CD4-positive, alpha-beta T cell treated with Interleukin-6 for 4 hours (primary cell): ENCODE measurements at places on chromosomes 7 and 10.

DNA sequence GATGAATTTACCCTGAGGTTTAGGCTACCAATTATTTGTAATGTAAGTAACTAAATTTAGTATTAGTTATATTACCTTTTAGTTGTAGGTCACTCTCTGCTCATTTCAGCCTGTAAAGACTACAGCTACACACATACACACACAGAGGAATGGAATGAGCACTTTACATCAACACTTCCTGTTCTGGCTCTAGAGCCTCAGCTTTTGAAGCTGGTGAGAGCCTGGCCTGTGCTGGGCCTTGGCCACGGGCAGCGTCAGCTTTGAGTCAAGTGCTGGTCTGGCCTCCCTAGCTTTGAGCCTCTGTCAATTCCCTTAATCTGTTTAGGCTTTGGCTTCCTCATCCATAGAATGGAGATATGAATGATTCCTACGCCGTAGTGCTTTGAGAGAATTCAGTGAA, 141.7 kb downstream of the EGFR start:
- no peak for DNase-seq

GRCh38 chr7:93574269-93574645, 267 bp downstream of the CALCR start:
- no peak for DNase-seq

GRCh38 chr10:114239117-114239993, at the start of gene VWA2:
Gene VWA2, plus strand, starts transcription at chr10:114239254. Its CDS starts 9,460 bp downstream, at chr10:114248714.
- DNase-seq: peak; percentile 24

DNA sequence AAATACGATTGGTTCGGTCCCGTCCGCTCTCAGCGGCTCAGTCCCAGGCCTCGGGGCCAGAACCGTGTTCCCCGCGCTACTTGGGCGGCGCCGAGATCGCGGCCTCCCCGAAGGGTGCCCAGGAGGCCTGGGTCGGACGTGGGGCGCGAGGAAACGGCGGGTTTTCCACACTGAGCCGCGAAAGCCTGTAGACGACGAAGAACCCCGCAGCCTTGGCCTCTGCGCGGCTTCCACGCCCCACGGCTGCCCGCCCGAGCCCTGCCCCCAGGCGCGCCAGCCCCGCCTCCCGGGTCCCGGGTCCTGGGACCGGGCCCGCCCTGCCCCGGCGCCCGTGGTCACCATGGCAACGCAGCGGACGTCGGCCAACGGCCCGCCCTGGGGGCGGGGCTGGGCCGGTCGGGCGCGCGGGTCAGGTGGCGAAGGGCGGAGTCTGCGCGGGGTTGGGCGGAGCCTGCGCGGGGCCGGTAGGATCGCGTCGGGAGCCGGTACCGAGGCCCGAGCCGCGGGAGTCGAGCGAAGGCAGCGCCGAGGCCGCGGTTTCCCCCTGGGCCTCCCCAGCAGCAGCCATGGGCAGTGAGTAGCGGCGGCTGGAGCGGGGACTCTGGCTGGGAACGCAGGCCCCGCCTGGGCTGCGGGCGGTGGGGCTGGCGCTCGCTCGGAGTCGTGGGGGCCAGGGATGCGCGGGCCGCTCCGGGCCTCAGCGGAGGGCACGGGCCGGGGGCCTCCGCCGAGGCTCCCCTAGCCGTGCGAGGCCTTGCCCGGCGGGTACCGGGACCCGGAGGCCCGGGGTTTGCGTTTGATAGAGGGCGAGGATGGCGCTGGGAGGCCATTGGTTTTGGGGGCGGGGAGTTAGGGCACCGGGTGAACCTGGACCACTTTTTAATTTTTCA, at the start of gene SEC61A2:
Gene SEC61A2 (plus strand): TSS at position 456 of the 890 bp plus-strand sequence. CDS start 111 bp downstream, at position 567.
- DNase-seq: peak; percentile 99

GRCh38 chr7:2567679-2568278, 9.0 kb downstream of the IQCE start:
- DNase-seq: peak; percentile 11

- no peak for DNase-seq
Observed at GRCh38 chr7:125568799-125569198, 639.2 kb upstream of the POT1 start.

DNA sequence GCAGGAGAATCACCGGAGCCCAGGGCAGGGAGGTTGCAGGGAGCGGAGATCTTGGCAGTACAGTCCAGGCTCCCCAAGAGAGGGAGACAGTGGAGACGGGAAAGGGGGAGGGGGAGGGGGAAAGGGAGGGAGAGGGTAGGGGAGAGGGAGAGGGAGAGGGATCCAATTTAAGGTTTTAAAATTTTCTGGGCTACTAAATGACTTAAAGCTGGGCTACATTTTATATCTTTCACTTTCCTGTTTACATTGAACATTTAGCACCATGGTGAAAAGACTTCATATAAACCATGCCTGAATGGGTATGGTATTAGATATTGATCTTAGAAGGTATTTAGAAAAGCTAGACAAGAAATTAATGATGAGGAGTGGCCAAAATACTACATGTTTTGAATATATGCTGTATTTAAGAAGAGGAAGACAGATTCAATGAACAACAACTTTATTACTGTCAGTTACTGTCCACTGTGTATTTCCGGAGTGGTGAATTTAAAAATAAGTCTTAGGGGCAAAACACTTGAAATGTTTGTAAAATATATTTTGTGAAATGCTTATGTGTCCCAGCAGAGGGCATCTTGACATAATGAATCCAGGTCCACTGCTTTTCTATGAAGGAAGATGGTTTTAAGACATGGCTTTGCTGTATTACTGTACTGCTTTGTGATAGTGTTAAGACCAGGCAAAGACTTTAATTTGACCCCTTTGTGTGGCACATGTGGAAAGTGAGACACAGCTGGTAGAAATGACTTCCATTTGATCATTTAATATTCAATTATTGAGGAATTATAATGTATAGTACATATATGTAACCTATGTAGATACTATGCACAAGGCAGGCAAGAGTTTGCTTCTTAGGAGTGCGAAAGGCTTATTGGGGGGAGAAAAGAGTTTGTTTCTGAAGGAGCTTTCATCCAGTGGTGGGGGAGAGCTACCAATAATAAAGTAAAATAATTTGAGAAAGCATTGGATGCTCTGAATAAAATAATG, 52.8 kb downstream of the NRF1 start:
- no peak for DNase-seq

DNA sequence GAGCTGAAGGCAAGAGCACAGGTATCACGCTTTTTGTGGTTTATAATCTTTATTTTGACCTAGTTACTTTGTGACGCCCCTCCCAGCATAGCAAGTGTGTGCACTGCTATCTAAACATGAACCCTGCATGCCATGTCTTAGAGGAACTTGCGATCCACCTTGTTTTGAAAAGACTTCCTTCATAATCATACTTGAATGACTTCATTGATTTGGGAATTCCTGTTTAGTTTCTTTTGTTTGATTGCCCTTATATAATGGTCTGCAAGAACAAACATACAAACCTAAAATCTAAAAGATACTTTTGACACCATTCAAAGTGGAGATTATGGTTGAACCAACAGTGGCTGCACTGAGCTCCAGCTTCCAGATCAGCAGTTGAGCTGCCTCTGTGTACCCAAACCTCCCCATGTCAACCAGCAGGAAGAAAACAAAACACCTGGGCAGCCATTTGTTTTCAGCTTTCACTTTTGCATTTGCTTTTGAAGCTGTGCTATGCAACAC, 132.6 kb downstream of the CELF2 start:
- peak; percentile 49 for DNase-seq

GRCh38 chr10:102434394-102435132, 2.2 kb upstream of the CUEDC2 start:
- DNase-seq: no peak

DNA sequence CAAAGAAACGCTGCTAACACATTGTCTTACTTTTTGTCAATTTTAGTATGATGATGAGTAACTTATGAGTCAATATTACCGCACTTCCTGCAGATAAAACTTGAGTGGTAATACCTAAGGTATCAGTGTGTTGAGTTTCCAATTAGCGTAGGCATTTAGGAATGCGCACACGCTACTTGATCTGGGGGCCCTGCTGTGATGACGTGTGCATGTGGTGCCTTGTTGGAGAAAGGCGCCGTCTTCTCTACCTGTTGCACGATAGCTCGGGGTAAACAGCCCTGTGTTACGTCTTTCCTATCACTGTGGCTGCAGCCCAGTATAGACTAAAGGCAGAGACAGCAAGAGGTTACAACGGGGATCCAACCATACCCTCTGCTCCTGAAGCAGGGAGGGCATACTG, 476.8 kb upstream of the ADARB2 start:
- DNase-seq: no peak

- peak; percentile 59 for DNase-seq
Observed at GRCh38 chr10:33010132-33011037, 52.4 kb upstream of the ITGB1 start.

GRCh38 chr10:55146032-55146431, 345.0 kb upstream of the PCDH15 start:
- no peak for DNase-seq

- no peak for DNase-seq
Observed at GRCh38 chr7:78499971-78500370, 701.4 kb downstream of the PHTF2 start.

DNA sequence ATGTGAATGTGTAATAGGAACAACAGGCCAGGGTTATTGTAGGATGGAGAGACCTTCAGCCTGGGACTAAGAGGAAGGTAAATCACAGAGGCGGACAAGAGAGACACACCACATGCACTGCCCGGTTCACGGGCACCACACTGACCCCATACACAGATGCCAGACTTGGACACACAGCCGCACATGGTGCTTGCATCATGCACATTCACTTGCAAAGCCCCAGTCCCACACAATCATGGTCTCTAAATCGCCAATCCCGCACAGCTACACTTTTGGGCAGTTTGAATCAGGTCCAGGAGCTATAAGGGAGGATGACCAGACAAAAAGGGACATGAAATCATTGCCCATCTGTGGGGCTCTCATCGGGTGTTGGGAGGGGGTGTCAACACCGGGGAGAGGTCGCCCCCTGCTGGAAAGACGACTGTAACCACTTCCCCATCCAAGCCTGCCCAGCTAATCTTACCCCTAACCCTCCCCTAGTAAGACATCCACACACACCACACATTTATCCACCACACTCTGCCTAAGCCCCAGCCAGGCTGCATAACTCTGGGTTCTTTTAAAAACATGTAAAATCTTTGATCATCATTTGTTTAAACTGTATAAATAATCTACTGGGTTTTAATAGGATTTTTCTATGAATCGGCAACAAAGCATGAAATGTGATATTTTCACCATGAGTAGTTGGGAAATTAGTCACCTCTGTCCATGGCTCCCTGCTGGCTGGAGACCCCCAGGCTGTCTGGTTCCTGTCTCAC, 40.5 kb upstream of the SLF2 start:
- peak; percentile 51 for DNase-seq

- DNase-seq: no peak
Observed at GRCh38 chr10:22534849-22535604, 179.4 kb downstream of the PIP4K2A start.

GRCh38 chr7:155795951-155796350, 16.3 kb downstream of the SHH start:
- no peak for DNase-seq

GRCh38 chr7:133434246-133434865, 181.5 kb downstream of the EXOC4 start:
- peak; percentile 4 for DNase-seq

DNA sequence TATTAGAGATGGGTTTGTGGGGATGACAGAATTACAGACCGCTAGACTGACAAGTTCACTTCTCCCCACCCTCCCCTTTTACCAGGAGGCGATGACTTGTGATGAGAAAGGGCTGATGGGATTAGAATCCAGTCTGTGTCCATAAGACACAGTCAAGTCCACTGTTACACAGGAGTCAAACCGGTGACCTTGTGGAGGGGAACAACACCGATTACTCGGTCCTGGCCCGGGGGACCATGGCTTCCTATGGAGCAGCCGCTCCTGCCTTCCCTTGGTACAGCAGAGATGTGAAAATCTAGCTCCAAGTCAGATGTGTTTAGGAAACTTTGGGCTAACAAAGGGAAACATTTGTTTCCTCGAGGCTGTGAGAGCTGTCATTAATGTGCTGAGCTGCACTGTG, 105.5 kb downstream of the ACTR3B start:
- DNase-seq: no peak

GRCh38 chr7:144391823-144392255, 11.7 kb downstream of the NOBOX start:
- DNase-seq: peak; percentile 21

DNA sequence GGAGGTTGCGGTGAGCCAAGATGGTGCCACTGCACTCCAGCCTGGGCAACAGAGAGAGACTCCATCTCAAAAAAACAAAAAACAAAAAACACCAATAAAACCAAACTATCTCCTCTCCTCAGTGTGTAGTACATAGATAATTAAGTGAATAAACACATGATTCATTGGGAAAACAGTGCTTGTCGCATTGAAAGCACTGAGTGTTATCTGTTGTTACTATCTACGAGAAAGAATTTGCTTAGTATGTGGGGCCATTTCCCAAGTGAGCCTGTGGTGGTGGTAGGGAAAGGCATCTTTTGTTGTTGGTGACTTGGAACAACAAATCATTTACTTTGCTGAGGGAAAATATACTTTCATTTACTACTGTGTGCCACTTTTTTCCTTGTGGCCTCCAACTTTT, 42.6 kb downstream of the RSBN1L start:
- no peak for DNase-seq

- DNase-seq: no peak
Observed at GRCh38 chr10:26386781-26387180, 51.4 kb upstream of the APBB1IP start.

- DNase-seq: no peak
Observed at GRCh38 chr7:36264123-36264801, 111.2 kb downstream of the EEPD1 start.

DNA sequence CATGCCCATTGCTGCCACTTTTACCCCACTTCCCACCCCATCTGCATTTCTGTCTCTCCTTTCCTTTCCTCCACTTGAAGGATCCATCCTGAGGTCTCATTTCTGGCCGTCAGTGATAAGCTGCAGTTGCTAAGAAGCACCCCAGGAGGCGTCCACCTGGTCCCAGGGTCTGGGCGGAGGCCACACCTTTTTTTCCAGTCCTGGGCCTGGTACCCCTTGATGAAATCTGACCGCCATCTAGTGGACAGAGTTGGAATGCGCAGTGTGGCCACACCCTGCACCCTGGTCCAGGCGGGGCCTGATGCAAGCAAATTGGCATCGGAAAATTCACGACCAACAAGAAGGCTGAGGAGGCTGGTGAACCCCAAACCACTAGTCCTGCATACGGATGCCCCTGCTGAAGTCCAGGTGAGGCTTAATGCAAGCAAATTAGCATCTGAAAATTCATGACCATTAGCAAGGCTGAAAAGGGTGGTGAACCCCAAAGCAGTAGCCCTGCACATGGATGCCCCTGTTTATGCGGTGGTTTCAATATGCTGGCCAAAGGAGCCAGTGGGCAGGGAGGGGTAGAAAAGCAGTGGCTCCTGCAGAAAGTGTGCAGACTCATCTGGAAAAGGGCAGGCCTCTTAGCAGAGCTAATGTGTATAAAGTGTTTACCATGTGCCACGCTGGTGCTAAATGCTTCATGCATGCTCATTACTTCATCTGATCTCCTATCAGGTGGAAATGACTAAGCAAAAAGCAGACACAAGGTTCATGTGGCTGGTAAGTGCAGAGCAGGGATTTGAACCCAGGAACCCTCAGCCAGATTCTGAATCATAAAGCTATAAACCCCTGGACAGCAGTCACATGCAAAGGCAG, 43.2 kb downstream of the GPAM start:
- DNase-seq: peak; percentile 60

- no peak for DNase-seq
Observed at GRCh38 chr10:114584419-114584818, 73.7 kb downstream of the ABLIM1 start.

- no peak for DNase-seq
Observed at GRCh38 chr7:157814931-157815705, 478.3 kb downstream of the DNAJB6 start.

GRCh38 chr10:71522442-71523144, 125.9 kb downstream of the CDH23 start:
- no peak for DNase-seq

GRCh38 chr7:151007469-151007898, 16.7 kb downstream of the NOS3 start:
- no peak for DNase-seq

GRCh38 chr10:101845893-101846292, 2.3 kb upstream of the KCNIP2 start:
- no peak for DNase-seq
